ENCODE measurements at places on chromosomes 2 and 18.

GRCh38 chr2:7703543-7704144 is 786.4 kb downstream of the RNF144A start:
- no peak for DNase-seq

DNA sequence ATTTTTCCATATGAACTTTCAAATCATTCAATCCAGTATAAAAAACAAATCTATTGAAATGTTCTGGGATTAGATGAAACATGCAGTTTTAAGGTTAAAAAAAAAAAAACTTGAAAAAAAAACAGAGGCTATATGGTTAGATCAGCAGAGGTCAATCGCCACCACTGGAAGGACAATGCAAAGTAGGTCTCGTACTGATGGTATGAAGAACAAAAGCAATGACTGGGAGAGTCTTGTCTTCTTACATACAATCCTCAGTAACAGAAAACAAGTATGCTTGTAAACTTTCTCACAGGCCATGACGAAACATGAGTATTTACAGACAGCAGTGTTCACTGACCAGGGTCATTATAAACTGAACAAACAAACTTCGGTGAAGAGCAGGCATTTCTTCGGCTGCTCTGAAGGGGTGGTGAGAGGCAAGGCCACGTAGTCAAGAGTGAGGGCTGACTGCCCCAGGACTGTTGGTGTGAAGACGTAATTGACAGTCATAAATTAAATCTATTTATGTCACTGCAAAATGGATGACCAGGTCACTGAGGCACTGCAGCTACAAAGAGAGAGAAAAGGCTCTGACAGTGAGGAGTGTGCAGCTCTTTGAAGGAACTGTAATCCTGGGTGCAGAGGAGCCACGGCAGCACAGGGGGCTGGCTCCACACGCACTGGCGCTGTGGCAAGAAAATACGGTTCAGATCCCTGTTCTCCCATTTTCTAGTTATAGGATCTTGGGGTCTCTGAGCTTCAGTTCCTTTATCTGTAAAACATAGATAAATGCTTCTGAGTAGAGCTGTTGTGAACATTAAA is 60.0 kb downstream of the NXPH2 start:
- no peak for DNase-seq

- no peak for DNase-seq
These were observed 404.0 kb upstream of the MYT1L start for GRCh38 chr2:2735041-2735440.

DNA sequence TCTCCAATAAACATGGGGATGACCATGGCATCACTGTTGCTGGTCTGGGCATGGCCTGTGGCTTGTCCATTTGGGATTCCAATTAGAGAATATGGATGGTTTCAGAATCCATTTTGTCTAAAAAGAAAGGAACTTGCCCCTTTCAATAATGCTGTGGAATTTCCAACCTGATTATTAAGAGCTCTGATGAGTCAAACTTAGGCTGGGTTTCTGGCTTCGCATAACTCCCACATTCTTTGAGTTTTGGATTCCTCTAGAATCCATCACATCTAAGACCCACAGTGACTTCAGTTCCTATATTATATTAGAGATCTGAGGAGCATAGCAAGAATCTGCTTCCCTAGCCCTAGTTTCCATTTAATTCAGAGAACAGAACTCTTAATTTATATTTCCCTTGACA is 531.5 kb downstream of the TNS1 start:
- no peak for DNase-seq

Measured in left cardiac atrium (tissue), 4 donors.